ENCODE measurements at places on chromosomes 12 and 14.

GRCh38 chr12:32000373-32001005 is 41.3 kb downstream of the RESF1 start:
- no peak for DNase-seq

GRCh38 chr12:22407397-22407796 is 72.9 kb upstream of the ST8SIA1 start:
- DNase-seq, result no peak

DNA sequence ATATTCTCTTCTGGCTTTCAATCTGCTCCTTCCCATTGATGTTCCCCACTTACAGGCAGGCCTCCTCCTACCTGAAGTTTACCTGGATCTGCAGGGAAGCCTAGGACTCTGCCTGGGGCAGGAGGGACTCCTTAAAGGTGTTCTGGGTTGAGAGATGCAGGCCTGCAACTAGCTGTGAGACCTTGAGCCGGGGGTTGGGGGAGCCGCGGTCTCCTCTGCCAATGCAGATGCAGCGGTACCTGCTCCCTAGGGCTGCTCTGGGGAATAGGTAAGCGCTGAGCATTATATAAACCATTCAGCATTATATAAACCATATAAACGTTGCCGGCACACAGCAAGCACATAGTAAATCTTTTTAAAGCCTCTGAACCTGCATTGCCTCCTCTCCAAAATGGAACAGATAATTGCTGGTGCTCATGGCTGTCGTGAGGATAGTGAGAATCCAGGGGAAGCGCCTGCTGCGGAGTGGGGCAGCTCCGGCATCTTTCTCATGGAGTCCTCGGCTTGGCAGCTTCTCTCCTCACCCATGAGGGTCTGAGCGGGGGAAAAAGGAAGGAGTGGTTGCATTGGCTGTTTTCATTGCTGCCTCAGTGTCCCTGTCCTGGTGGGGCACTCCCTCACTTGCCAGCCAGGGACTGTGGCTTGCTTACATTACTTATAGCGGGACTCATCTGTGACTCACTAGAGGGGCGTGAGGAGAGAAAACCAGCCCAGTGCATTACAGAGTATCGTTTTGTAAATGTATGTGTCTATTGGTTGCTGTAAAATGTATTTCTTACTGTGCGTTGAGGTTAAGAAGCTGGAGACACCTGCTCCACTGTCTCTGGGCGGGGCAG is 12.5 kb upstream of the KRT80 start:
- DNase-seq, result no peak

GRCh38 chr12:67593041-67593440 is 55.5 kb upstream of the DYRK2 start:
- DNase-seq, result no peak

GRCh38 chr12:69330475-69331473 is 17.4 kb upstream of the LYZ start:
- peak; percentile 20 for DNase-seq

GRCh38 chr14:70666361-70666686 is 24.6 kb downstream of the TTC9 start:
- no peak for DNase-seq

DNA sequence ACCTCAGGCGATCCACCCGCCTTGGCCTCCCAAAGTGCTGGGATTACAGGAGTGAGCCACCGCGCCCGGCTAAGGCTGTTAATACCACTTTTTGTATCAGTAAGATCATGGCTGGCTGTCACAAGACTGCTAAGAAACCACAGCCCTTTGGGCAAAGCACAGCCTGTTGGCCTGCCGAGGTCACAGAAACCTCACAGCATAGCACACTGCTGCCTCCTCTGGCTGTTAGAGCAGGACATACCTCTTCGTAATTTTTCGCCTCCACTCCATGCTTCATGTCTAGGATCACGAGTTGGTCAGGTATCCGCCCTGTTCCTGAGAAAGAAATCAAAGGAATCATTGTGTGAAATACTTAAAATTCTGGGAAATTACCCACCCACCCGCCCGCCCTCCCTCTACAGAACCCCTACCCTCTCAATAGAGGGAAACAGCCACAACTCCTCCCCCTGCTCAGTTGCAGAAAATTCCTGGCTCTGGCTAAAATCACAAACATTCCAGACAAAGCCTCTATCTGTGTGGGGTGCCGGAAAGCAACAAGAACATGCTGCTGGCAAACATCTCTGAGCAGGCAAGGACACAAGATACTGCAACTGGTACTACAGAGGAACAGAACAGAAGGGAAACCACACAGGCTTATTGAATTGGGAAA is 20.7 kb upstream of the NEK9 start:
- peak; percentile 58 for DNase-seq

GRCh38 chr14:64970041-64970440 is 2.1 kb downstream of the RAB15 start:
- no peak for DNase-seq

DNA sequence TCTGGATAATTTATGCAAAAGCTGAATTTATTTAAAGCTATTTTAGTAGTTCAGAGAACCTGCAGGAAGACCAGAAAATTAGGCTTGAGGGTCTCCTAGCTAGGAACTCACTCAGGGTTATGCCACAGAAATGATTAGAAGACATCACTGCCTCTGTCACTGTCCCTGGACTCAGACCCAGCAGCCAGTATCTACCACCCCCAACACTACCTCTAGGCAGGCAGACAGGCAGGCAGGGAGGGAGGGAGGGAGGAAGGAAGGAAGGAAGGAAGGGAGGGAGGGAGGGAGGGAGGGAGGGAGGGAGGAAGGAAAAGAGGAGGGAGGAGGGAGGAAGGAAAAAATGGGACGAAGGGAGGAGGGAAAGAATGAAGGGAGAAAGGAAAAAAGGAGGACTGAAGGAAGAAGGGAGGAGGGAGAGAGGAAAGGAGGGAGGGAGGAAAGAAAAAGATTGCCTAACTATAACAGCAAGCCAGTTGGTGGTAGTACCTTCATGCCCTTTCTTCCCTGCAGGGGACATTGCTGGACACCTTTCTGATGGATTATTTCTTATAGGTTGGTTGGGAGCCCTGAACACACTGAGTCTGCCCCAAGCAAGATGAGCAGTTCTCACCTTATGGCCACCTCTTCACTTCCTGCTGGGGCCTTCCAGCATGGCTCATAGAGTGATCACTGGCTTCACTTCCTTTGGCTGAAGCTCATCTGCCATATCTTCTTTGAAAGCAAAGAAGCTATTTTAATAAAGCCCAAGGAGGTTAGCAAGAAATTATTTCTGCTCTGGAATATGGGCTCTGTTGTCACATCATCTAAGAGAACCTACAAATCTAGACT is 49.7 kb downstream of the KICS2 start:
- no peak for DNase-seq

GRCh38 chr14:103277931-103278330 is 56.1 kb upstream of the EIF5 start:
- DNase-seq, result no peak

DNA sequence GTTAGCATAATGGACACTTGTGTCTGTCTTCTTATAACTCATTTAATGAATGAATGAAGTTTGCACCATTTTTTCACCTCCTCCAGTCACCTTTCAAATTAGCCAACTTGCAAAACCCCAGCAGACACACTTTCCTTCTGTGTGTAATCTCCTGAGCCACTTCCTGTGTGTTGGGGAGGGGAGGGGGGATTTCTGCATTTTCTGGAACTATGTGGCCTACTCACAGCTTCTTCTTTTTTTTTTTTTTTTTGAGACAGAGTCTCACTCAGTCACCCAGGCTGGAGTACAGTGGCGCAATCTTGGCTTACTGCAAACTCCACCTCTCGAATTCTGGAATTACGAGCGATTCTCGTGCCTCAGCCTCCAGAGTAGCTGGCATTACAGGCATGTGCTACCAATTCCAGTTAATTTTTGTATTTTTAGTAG is 4.1 kb upstream of the SERPINA1 start:
- no peak for DNase-seq

- no peak for DNase-seq
Observed at GRCh38 chr12:131334835-131335234, 376.1 kb upstream of the SFSWAP start.

- DNase-seq, result no peak
Observed at GRCh38 chr14:88613552-88614010, 50.7 kb downstream of the ZC3H14 start.

DNA sequence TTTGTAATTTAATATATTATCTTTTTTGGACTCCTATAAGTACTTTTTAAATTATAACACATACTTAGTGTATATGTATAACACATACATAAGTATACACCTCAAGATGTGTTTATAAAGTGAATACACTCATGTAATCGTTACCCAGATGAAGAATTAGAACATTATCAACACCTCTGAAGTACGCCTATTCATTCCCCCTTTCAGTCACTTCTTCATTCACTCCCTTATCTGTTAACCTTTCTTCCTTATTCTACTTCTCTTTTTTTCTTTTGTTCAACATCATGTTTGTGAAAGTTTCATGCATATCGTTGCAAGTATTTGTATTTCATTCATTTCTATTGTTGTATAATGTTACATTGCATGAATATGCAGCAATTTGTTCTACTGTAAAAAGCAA is 98.5 kb downstream of the ARID2 start:
- DNase-seq, result no peak

GRCh38 chr12:32482226-32482625 is 82.9 kb downstream of the FGD4 start:
- DNase-seq, result no peak

DNA sequence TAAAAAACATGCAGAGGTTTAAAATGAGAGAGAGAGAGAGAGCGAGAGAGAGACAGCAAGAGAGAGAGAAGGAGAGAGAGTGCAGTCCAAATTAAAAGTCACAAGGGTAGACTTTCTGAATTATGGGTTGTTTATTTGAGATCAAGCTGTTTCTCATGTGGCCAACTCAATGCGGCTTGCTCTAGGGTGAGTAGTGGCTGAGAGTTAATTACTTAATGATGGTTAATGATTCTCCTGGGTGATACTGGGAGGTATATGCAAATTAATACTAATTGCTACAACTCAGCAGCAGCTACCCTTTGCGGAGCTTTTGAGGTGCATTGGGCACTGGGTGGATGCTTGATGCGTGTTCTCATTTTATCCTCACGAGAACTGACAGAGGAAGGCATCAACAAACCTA is 122.1 kb upstream of the NOS1 start:
- DNase-seq, result no peak

- no peak for DNase-seq
Observed at GRCh38 chr14:55814064-55814463, 234.1 kb downstream of the KTN1 start.

- no peak for DNase-seq
Observed at GRCh38 chr12:17169726-17170471, 563.9 kb upstream of the LMO3 start.

- DNase-seq, result no peak
Observed at GRCh38 chr12:104630230-104630670, 173.5 kb downstream of the CHST11 start.

DNA sequence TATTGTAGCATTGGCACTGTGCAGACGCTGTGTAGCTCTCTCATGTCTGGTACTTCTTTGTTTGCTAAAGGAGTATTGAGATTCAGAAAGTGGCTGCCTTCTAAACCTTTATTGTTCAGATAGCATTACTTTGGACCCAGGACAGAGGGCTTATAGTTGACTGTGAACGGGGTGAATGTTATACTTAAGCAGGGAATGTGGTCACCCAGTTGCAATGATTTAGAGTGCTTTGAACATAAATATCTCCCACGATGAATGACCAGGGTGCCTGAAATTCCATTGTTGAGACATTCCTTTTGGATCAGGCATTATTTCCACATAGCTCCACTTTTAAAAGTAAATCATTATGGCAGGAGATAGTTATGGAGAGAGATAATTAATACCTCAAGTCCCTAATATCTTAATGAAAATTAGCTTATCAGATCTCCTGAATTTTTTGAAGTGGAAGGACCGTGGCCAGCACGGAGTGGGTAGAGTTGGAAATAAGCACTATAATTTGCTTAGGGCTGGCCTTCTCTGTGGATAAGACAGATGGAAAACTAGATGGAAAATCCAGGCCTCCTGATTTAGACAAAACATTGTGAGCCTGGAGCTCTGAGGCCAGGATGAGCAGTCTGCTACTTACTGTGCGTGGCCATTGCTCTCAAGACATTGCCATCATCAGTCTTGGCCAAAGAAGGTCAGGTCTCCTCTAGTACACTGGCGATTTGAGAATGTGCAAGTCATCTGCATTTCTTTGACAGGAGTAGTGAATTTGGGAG is 114.5 kb downstream of the ETV6 start:
- no peak for DNase-seq

- DNase-seq, result no peak
Observed at GRCh38 chr12:94898388-94898787, 105.1 kb downstream of the NDUFA12 start.

GRCh38 chr12:7302266-7302986 is 1.4 kb upstream of the ACSM4 start:
- no peak for DNase-seq

GRCh38 chr12:104454997-104455396 is 1.8 kb upstream of the CHST11 start:
- no peak for DNase-seq

- DNase-seq, result no peak
Observed at GRCh38 chr14:57212919-57213318, 55.8 kb downstream of the EXOC5 start.
